ENCODE measurements at places on chromosomes 2 and 18.
A peak's percentile ranks its signal among the peaks of the same experiment; 100 is the strongest.

DNA sequence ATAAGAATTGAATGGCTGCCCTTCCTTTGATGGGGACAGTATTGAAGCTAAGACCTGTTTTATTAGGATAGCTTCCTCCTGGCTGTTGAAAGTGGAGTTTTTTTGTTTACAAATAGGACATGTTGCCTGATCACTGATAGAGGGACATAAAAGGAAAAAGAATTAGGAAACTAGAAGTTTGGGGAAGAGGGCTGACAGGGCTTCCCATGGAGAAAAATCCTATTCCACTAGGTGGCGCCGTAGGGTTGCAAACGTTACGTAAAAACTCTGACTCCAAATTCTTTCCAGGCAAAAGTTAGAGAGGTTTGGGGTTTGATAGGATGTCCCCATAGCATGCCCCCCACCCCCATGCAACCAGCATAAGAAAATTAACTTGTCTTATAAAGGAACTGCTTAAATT lies 11.1 kb upstream of the RBFA start:
- DNase-seq, result no peak

- no peak for DNase-seq
Observed at GRCh38 chr2:61775956-61776570, 77.8 kb downstream of the FAM161A start.

DNA sequence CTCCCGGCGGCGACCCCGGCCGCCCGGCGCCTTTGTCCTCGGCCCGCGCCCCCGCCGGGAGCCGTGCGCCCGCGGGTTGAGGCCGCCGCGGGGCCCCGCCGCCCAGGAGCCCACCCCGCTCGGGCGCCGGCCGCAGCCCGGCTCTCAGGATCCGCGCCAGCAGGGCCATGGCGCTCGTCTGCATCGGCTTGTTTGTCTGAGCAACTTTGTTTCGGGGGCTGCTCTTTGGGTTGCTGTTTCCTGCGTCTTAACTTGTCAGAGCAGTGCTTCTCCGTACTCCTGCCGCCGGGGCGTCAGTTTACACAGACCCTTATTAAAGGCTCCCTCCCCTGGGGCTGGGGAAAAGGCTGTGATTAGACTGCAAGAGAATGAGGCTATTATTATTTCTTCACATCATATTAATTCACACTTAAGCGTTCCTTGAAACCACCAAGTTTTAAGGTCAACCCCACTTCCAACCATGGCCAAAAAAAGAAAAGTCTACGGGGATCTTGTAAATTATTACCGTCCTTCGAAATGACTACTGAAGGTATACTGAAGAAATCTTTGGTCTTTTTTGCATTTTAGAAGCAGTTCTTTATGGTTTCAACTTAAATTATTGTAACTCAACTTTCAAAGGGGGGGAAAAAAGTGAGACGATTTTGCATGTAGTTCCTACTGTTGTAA lies at the start of gene CYP27C1:
TSS of gene CYP27C1 (minus strand) at position 198 of the 666 bp plus-strand sequence. CDS start at position 169, 29 bp downstream.
- peak; percentile 51 for DNase-seq

GRCh38 chr2:127649100-127649611 lies 3.2 kb downstream of the GPR17 start:
- no peak for DNase-seq

- DNase-seq, result no peak
Observed at GRCh38 chr2:66173645-66174044, 261.3 kb upstream of the MEIS1 start.

DNA sequence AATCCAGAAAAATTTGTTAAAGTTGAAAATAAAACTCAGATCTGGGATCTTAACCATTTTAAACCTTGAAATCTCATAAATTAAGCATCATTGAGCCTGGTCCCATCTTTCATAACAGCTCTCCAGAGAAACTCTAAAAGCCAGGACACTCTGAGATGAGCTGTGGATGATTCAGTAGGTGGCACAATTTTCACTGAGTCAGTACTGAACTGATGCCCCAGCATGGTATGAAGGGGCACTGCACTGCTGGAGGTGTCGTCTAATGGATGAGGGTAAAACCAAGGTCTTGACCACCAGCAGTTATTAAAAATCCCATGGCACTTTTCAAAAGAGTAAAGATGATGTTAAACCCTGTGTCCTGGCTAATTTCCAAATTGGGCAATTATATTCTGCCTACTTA lies 170.6 kb downstream of the FIGN start:
- no peak for DNase-seq

GRCh38 chr2:54967269-54967668 lies 83.0 kb downstream of the RTN4 start:
- DNase-seq, result no peak

- no peak for DNase-seq
Observed at GRCh38 chr2:40197121-40197520, 254.8 kb downstream of the SLC8A1 start.

- DNase-seq, result no peak
Observed at GRCh38 chr2:222239091-222239490, 59.7 kb downstream of the PAX3 start.

GRCh38 chr2:233124421-233125080 lies 64.4 kb downstream of the INPP5D start:
- DNase-seq, result no peak

GRCh38 chr2:57372237-57372984 lies 674.2 kb upstream of the VRK2 start:
- DNase-seq, result no peak

GRCh38 chr18:54163453-54163852 lies 61.0 kb downstream of the MBD2 start:
- DNase-seq, result no peak

- DNase-seq, result no peak
Observed at GRCh38 chr2:214325404-214325803, 85.5 kb upstream of the VWC2L start.

DNA sequence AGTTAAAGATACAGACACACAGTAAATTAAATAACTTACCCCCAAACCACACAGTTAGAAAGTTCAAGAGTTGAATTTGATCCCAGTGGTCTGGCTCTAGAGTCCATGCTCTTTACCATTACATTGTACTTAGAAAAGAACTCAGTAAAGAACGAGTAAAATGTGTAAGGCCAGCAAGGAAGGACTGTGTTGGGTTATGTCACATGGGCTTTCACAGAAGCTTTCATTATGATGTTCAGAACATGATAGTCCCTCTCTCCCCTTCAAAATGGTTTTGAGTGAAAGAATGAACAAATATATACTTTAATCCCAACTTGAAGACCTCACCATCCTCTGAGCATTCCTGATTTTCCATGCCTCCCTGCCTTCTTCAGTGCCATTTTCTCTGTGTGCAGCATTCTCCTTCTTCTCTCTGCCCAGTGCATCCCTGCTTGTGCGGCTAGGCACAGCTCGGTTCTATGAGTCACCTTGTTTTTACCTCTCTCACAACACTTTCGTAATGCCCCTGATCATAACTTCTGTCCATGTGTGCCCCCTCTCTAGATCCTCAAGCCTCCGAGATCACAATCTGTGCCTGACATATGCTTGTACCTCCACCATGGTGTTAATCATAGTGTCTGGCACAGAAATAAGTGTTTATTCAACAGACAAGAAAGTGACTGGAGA lies 22.0 kb downstream of the RASGRP3 start:
- no peak for DNase-seq

- DNase-seq, result no peak
Observed at GRCh38 chr2:230910546-230911177, 14.4 kb downstream of the GPR55 start.

DNA sequence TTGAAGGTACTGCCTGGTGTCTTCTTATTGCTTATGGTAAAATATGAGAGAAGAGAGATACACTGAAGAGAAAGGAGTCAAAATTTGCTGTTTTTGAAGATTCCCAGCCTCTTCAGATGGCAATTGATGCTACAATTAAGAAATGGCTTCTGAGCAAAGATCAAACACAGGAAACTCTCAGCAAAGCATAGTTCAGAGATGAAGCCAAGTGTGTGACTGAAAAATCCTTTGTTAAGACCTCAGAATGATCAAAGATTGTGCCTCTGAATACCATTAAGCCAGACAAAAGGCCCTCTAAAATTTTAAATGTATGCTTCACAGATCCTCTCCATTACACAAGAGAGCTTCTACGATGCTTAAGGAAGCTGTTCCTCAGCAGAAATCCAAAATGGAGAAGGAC lies 216.3 kb downstream of the UXS1 start:
- DNase-seq, result no peak

GRCh38 chr2:26455670-26456439 lies 22.1 kb downstream of the OTOF start:
- DNase-seq, result no peak

DNA sequence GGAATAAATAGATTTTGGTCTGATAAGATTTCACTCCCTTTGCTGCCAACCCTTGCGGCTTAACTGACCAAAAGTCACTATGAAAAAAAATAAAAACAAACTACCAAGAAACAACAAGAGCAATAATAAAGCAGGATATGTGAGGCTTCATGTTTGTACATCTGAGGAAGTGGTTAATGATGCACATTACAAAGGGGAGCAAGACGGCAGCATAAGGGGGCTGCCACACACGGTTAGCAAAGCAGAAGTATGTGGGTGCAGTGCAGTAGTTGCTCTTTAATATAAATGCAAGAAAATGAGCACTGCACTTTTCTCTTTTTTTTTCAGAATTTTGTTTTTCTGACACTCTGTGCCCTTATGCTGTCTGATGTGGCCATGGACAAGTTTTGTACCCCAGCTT lies 377.1 kb upstream of the CNTNAP5 start:
- no peak for DNase-seq

DNA sequence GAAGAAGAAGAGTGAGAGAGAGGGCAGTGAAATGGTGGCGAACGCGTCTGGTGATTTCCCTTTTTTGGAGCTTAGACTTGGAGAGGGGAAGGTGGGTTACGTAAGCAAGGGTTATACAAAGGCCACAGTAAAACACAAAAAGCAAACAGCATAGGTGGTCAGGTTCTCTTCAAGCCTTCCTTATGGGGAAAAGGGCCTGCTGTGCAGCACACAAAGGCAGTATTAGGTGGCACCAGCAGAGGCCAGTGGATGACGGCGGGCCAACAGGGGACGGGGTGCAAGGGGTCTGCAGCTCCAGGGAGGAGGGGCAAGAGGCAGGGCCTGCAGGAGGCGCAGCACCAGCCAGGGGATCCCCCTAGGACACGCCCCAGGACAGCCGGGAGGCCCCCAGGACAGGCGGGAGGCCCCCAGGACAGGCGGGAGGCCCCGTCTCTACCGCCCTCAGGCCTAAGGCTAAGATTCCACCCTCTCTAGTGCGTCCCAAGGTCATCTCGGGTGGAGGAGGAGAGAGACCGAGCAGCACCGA lies 32.6 kb upstream of the NPC1 start:
- DNase-seq, result peak; percentile 31

DNA sequence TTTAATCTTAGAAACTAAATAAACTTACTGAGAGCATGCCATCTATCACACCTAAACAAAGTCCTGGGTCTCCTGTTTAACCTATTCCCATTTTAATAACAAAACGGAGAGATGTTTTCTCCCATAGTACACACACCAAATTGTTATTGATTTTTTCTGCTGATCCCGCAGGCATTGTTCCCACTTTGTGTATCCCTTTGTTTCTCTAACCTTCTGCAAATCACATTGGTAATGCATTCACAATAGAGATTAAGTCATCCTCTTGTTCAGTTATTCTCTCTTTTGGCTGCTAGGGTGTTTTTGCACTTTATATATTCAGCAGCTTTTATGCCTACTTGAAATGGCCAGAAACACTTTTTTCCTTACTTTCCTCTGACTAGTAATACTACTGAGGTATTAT lies 1071.9 kb upstream of the CDH2 start:
- DNase-seq, result no peak

GRCh38 chr2:227406177-227407031 lies 18.7 kb upstream of the SCYGR1 start:
- peak; percentile 60 for DNase-seq

DNA sequence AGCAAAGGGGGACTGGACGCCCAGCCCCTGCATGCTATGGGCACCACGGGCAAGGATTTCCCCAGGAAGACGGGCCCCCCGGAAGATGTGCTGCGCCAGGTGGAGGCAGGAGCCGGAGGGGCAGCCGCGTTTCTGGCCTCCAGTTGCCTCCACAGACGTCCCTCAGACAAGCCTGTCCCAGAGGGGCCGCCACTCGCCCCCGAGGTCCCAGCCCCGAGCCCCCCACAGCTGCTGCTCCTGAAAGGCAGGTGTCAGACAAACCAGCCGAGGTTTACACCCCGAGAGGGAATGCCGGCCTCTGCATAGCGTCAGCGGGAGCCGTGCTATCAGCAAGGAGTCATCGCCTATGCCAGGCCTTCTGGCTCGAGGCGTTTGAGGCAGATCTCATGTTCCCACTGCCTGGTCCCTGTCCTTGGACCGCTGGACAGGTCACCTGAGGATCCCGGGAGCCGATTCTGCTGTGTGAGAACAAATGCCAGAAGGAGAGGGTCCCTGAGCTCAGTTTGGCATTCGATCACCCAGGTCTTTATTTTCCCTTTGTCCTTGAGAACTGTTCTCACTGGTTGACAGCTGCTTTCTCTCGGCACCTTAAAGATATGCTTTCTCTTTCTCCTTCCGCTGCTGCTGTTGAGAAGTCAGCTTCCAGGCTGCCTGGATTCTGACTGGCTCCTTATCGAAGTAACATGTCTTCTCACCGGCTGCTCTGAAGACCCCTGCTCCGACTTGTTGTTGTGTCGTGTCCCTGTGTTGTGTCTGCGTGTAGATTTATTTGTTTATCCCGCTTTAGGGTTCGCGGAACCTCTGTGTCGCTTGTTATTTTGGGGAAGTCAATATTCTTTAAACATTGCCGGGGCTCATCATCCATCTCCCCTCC lies 20.6 kb downstream of the CROCC2 start:
- DNase-seq, result no peak

- no peak for DNase-seq
Observed at GRCh38 chr2:129059476-129059875, 740.8 kb upstream of the HS6ST1 start.

DNA sequence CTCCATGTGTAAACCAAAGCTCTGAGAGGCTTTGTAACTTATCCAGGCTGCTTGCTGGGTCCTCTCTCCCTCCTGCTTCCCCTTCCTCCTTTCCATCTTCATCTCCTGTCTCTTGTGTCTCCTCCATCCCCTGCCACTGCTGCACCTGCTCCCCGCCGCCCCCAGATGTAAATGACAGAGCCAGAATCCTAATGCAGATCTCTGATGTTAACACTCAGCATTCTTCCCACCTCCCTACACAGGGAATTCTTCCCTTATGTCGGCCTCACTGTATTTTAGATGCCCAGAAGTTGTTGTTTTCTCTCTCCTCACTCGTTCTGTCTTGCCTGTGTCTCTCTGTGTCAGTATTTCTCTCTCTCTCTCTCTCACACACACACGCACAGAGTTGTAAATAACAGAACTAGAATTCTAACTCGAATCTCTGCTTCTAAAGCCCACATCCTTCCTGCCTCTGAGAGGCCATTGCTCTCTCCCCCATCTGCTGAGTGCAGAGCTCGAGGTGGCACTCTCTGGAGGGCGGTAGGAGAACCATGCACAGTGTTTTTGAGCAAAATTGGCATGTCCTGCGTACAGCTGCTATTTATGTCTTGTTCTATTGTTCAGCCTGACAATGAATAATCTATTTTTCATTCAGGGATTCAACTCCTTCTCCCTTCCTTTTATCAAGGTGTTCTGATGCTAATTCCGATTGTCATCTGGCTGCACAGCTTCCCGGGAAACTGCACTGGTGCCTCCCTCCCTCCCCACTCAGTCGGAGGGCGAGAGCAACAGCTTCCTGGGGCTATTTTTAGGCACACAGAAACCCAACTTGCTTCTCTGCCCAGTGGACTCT lies 219.9 kb downstream of the SH3RF3 start:
- no peak for DNase-seq

GRCh38 chr2:136134126-136134525 lies 16.2 kb upstream of the CXCR4 start:
- no peak for DNase-seq

Measured in endothelial cell (in vitro differentiated cells).